Activated CD4-positive, alpha-beta T cell treated with anti-CD3 and anti-CD28 coated beads, Interleukin-2, amount 10 ng/mL, durations not matched to agents 7 days and 5 days (primary cell): ENCODE measurements at places on chromosomes 6 and 20. TPM values are rescaled to one million over a fixed set of nuclear protein-coding genes. Genes with fewer than 3 reads are reported as not detected.

The DPPA5 gene
- not detected for total RNA-seq

The TRDN gene
- total RNA-seq = not detected

The THBS2 gene
- total RNA-seq = not detected

The OR2J3 gene
- total RNA-seq = not detected

The UQCC2 gene
- total RNA-seq = 80.0 TPM

The WDR27 gene
- 18.1 TPM for total RNA-seq
